ENCODE measurements at places on chromosomes 12 and 14. TPM values are rescaled to one million over a fixed set of nuclear protein-coding genes. Genes with fewer than 3 reads are reported as not detected.
A peak's percentile ranks its signal among the peaks of the same experiment; 100 is the strongest.

MMP14 gene
- 10.9 TPM for total RNA-seq

SLC38A4 gene
- total RNA-seq = 518 TPM

GNB3 gene
- total RNA-seq = 0.08 TPM

KRT73 gene
- not detected for total RNA-seq

RERGL gene
- 0.25 TPM for total RNA-seq

GRCh38 chr14:77000340-77001270 lies 27.9 kb downstream of the IRF2BPL start:
- no peak for DNase-seq

- no peak for DNase-seq
Observed at GRCh38 chr14:102080183-102081080, 6.4 kb downstream of the HSP90AA1 start.

DNA sequence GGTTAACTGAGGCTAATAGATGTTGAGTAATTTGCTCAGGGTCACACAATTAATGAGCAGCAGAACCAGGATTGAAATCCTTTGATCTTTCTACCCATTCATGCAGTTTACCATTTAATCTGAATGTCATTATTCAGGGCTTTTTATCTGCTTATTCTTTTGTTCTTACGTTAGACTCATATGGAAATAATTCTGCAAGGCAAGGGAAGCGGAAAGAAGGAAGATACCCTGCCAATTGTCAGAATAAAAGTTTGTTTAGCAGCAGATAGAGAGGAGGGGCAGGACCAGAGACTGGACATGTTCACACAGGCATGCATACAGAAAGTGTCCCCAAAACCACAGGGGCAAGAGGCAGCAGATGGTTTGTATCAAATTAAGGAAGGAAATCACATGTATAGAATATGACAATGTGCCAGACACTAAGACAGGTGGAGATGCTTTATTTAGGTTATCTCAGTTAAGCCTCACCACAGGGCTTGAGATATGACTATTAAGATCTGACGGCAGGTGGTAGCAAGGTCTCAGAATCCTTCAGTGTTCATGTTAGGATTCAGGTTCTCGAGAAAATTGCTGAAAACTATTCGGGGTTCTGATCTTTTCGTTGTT lies 29.8 kb downstream of the BRMS1L start:
- no peak for DNase-seq

DNA sequence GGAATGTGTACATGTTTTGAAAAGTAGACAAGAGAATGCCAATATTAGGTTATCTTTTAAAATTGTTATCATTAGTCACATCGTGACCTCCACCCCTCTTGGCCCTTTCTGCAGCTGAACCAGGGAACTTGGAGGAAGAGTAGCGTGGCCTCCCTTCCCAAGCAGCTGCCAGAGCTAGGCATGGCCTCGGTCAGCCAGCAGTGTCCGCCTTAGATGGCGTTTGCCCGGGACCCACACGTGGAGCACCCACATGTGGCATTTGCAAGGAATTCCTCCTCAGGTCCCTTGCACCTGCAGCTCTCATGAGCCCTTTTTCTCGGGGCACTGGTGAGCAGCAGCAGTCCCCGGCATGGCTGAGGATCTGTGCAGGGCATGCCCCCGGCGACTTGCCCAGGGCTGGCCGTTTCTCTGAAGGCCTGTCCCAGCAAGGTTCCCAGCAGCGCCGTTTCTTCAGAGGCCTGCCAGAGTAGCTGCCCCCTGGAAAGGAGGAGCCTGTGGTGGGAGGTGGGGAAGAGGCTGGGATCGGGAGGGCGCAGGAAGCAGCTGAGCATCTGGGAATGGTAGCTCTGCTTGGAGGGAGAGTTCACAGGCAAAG lies 10.8 kb downstream of the JDP2 start:
- DNase-seq = peak; percentile 41

- no peak for DNase-seq
Observed at GRCh38 chr12:95642583-95642982, 91.3 kb upstream of the USP44 start.

- DNase-seq = no peak
Observed at GRCh38 chr14:91315844-91316267, 71.4 kb upstream of the GPR68 start.

- no peak for DNase-seq
Observed at GRCh38 chr14:84127495-84127894, 1402.4 kb upstream of the FLRT2 start.

GRCh38 chr14:47917344-47917954 lies 242.0 kb upstream of the MDGA2 start:
- DNase-seq = no peak

DNA sequence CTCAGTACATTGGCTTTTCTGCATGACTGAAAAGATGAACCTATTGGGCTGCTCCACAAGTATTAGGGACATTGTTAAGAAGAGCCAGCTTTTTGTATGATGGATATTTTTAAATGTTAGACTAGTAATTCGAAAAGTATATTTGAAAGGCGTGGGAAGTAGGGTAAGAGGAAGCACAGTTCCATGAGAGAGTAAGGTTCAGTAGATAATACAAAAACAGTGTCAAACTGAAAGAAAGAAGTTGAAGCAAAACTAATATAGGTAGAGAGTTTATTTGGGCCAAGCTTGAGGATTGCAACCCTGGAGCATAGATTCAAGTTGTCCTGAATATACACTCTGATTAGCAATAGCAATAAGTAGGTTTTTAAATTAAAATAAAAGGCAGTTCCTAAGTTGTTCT lies 193.9 kb downstream of the RASSF9 start:
- DNase-seq = no peak

DNA sequence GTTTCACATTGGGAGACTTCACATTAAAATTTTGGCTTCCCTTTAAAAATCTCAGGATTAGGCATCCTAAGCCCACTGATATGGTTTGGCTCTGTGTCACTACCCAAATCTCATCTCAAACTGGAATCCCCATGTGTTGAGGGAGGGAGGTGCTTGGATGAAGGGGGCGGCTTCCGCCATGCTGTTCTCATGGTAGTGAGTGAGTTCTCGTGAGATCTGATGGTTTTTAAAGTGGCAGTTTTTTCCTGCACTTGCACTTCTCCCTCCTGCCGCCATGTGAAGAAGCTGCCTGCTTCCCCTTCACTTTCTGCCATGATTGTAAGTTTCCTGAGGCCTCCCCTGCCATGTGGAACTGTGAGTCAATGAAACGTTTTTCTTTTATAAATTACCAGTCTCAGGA lies 65.7 kb upstream of the PLXNC1 start:
- DNase-seq = no peak
